ENCODE measurements at places on chromosomes 13 and 19.

DNA sequence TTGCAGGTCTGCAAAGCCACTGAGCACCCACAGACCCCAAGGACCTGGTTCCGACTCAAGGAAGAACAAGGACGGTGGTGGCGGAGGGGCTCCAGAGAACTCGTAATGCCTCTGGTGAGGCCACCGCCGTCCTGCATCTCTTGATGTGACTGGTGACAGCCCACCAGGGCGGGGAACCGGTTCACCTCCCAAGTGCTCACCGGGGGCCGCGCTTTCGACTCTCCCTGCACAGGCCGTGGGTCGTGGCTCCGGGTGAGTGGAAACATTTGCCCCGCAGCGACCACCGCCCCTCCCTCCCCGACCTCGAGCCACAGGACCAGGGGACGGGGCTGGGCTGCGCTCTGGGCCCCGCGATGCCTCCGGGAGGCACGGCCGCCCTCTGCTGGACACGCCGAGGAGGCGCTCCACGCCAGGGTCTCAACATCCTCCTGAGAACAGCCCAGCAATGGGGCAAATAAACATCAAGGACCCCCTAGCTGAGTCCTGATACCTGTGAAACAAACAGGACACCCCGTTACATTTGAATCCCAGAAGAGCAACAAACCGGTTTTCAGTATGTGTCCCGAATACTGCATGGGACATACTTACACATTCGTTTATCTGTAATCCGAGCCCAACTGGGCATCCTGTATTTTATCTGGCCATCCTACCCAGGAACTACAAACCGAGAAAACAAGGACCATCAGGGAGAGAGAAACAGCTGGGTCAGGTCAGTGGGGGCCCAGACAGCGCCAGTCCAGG lies 3.9 kb upstream of the PLPP2 start:
- no peak for DNase-seq

GRCh38 chr13:24218338-24218737 lies 57.8 kb downstream of the SPATA13 start:
- DNase-seq = no peak

- no peak for DNase-seq
Observed at GRCh38 chr13:21053231-21053630, 8.2 kb downstream of the LATS2 start.

DNA sequence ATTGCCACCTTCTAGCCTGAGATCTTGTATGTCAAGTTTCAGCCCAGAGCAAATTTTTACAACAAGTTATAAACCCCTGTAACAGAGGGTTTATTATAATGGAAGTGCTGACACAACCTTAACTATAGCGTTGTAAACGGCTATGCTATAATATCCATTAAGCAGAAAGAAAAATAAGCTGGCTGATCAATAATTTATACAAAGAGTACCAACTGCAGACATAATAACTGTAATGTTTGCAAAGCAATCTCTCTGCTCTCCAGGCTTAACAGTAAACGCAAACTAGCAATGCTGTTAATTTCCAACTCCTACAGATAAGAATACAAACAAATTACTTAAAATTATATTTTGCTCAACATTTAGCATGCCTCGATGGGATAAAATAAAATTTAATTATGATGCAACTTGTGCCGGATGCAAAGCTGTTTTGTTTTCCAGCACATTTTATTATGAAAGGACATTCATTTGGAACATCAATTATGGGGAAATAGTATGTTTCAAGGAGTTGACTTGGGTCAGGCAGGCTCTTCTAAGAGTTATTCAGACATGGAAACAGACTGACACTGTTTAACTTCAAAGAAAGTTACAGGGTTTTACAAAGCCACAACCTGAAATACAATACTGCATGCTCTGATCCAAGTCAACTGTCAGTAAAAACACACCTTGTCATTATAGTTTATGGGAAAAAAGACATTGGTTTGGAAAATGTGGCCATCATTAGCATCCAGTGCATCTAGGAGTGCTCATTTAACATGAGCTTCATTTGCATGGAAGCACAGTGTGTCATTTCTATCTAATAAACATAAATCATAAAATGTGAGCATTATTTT lies 6.6 kb upstream of the DACH1 start:
- no peak for DNase-seq

- no peak for DNase-seq
Observed at GRCh38 chr13:92560883-92561282, 665.7 kb upstream of the GPC6 start.

DNA sequence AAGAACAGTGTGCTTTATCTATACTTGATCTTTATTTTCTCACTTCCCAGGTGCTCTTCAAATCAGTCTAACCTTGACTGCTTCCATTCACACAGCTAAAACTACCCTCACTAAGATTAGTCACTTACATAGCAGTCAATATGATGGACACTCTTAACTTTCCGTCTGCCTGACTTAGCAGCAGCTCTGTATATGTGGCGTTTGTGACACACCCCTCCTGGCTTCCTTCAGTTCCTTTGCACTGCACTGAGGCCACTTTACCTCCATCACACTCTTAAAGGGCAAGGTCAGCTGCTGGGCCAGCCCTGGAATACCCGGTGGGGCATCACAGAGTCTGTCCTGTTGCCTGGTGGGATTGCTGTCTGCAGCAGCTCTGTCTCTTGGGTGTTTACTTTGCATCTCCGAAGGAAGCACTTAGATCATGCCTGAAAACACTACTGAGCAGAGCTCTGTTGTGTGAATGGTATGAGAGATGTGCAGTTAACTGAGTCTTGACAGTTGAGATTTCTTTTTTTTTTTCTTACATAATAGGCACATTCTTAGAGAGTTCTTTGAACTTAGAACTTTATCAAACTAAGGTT lies 35.6 kb upstream of the IL17D start:
- DNase-seq = no peak

GRCh38 chr13:31192306-31192705 lies 7.5 kb upstream of the B3GLCT start:
- DNase-seq = no peak

Data from astrocyte of the spinal cord (primary cell).